Jurkat, Clone E6-1 (cell line): ENCODE measurements at places on chromosomes 13 and 19.

DNA sequence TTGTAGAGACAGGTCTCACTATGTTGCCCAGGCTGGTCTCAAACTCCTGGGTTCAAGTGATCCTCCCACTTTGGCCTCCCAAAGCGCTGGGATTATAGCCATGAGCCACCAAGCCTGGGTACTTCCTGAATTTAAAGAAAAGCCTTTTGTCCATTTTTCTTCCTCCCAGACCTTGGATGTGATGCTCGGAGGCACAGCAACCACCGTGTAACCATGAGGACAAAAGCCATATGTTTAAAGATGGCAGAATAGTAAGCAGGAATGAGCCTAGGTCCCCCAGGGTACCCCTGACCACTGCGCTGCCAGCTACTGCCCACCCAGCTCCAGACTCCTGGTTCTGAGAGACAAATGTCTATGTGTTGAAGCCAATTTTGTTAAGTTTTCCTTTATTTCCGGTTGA is 31.1 kb downstream of the ZC3H4 start:
- DNase-seq = no peak

- DNase-seq = no peak
Observed at GRCh38 chr19:51289635-51290034, 21.8 kb upstream of the IGLON5 start.

DNA sequence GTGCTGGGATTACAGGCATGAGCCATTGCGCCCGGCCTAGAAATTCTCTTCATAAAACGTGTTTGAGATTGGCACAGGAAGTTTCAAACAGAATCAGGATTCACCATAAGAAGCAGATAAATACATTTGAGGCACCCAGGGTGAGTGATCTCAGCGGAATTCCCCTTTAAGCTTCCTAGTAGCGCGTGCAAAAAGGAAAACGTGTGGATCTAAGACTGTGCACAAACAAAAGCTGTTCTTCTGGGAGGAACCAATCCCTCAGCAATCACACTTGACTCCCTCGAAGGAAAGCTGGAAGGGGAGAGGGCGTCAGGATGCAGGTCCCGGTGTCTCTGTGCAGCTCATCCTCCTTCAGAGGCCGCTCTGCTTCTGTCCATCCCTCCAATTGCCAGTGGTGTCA is 15.5 kb downstream of the MCF2L start:
- DNase-seq = no peak

DNA sequence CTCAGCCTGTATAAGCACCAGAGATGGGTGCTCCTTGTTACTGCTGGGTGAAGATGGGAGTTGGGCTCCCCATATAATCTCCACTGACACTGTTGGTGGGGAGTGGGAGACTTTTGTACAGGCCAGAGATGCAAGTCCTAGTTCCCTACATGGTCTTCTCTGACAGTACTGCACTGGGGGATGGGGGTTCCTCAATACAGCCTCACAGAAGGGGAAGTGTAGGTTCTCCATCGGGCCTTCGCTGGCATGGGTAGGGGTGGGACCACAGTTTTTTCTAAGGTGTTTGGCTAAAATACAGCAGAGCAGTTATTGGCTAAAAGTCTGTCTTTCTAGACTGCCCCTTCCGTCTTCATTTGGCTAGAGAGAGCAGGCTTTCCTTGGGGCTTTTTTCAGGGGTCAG is 167.2 kb upstream of the SERP2 start:
- no peak for DNase-seq

- DNase-seq = no peak
Observed at GRCh38 chr13:52878831-52879230, 30.4 kb upstream of the PCDH8 start.

- DNase-seq = no peak
Observed at GRCh38 chr13:113089693-113090414, 15.7 kb upstream of the F7 start.

DNA sequence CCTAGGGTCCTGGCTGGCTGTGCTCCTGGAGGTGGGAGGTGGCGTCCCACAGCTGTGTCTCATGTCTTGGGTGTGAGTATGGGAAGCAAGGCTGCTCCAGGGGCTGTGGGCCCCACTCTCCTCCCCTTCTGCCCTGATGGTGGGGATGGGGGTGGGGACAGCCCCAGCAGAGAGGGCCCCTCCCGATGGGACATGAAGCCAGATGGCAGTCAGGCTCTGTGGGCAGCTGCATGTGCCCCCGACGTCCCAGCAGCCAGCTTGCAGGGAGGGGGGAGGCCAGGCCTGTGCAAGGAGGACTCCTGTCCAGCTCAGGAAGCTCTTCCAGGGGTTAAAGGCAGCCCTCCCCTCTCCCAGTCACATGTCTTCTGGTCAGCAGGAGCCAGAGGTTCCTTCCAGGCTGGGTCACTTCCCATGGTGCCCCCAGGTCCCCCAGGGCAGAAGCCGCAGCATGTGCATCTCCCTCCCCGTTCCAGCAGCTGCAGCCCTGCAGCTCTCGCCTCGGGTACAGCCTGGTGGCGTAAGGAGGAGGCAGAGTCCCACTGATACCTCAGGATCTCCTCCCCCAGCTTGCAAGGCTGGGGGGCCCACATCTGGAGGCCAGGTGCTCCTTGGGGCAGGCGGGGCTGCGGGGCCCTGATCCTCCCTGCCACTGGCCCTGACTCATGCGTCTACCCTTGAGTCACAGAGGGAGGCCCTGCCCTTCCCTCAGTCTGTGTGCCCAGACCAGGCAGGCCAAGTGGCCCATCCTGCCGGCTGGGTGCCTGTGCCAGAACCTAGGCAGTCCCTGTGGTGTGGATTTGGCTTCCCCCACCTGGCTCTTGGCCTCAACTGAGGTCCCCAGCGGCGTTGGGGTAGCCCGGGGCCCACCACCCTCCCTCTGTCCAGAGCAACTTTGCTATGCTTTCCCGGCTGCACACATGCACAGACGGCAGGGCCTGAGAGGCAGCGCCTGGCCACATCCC is 13.0 kb downstream of the YIPF2 start:
- DNase-seq = no peak

DNA sequence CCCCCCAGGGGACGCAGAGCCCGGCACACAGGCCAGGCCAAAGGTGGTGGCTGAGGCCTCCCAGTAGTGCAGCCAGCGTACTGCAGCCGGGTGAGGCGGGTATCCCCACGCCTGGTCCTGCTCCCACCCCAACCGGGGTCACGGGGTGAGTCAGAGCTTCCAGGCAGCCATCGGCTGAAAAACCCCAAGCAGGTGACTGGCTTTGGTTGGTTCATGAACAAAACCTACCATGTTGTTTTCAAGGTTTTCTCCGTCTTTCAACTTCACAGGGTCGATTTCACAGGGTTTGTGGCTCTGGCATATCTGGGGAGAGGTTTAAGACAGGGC is 42.1 kb upstream of the C13orf46 start:
- no peak for DNase-seq

GRCh38 chr19:18263324-18264136 is 10.7 kb downstream of the IQCN start:
- no peak for DNase-seq

GRCh38 chr13:77065461-77066147 is 38.6 kb upstream of the FBXL3 start:
- DNase-seq = no peak

DNA sequence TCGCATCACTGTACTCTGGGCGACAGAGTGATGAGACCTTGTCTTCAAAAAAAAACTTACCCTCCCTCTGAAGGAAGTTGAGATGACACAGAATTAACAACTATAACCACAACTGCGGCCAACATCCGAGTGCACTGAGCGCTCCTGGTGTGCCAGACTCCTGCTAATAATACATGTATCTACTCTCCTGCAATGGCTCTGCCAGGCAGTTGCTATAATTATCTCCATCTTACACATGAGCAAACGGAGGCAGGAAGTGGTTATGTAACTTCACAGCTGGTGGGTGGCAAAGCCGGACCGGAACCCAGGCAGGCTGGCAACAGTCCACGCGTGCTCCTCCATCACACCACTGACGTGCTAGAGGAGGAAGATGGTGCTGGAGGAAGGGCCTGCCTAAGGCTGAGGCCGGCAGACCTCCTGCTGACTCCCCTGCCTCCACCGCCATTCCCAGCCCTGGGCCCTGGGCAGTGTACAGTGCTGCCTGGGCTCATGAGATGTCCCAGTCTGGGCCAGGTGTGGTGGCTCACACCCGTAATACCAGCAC is 12.6 kb downstream of the XRCC1 start:
- DNase-seq = peak; percentile 96

DNA sequence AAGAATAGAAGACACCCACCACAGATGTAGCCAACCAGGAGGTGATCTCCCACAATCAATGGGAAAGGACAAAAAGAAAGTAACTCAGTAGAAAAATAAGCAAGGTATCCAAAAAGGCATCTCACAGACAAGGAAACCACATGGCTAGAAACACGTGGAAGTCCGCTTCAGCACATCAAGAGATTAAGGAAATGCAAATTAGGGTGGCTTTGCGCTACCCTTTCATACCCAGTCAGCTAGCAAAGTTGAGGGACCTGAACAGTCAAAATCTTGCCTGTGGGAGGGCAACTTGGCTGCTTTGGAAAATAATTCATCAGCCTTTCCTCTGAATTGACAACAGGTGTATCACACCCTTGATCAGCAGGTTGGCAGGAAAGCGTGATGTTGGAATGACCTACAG is 11.6 kb upstream of the UQCR11 start:
- DNase-seq = no peak

DNA sequence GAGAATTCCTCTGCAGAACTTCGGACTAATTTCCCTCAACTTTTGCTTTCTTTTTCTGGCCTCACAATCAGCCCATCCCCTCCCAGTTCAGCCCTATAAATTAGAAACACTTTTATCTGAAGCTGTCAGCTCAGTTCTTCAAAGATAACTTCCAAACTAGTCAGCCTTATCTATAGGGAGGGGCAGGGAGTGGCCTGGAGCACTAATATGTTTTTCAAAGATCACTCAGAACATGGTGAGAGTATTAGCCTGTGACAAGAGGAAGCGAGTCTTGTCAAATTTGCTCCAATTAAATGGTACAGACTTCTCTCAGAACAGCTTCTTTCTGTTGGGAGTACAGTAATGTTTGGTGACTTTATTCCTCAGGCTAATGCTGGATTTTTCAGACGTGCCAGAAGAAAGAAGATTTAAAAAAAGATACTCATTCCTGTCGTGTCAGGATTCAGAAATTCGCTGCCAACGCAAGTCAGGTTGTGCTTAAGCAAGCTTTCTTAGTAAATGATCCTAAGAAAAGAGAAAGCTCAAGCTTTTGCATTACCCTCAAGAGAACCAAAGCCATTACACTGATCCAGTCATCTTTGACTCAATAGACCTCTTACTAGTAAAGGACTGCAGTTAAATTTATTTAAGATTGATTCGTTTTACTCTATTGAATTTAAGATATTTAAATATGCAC is 1033.6 kb downstream of the SLITRK5 start:
- no peak for DNase-seq

GRCh38 chr13:114024603-114025404 is 50.9 kb upstream of the C13orf46 start:
- no peak for DNase-seq

DNA sequence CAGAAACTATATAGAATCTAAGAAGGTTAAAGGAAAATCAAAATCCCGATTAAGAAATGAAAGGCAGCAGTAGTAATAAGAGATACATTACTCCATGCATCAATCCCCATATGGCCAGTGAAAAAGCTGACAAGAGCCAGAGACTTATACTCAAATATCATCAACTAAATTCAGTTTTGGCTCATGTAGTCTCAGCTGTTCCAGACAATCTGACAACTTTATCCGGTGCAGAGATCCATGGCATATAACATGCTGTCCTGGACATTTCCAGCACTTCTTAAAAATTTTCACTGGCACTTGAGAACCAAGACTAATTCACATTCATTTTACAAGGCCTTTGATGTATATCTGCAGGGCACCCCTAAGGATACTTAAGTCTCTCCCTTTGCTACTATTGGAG is 255.7 kb upstream of the KLHL1 start:
- DNase-seq = no peak

DNA sequence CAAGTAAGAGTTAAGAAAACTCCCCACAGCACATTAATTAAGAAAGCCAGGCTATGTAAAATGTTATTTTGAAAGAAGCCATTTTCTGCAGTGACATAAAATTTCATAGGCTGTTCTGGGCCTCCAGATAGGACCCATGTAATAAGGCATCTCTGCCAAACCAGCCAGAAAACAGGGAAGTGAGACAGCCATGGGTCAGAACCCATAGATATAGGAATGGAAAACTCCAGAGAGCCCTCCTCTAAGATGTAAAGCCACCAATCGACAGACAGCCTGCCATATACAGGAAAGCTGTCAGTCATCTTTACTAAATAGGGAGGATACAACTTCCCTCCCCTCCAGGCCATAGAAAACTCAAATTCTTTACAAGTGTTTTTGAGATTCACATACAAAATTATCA is 493.3 kb downstream of the COG6 start:
- DNase-seq = no peak

- DNase-seq = peak; percentile 95
Observed at GRCh38 chr19:48634424-48635262, 2.5 kb downstream of the DBP start.

DNA sequence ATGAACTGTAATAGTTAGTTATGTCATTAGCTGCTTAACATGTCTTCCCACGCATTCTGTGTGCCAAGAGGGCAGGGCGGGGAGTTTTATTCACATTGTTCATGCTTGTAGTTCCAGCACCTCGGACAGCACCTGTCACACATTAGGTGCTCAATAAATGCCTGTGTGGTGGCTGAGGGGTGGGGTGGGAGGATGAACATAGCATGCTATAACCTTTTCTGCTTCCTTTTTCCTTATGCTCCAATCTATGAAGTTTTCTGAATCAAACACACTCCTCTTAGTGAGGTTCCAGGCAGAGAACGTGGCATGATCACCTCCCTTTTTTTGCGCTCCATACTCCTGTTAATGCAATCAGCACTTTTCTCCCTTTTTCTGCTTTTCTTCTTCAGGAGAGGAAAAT is 15.8 kb upstream of the PTPRS start:
- no peak for DNase-seq

DNA sequence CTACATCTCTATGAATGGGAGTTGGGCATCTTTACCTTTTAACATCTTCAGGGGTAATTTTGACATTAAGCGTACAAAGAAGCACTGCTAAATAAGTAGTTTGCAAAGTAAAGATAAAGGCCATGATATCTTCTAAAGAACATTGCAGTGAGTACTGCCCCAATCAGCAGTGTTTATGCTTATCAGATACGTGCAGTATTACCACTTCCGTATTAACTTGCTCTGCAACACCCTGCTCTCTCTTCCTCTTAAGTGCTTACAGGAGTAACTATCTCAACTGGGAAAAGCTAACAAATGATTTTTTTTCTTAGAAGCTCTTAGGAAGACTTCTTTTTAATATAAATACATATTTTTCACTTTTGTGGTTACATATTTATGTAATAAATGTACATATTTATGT is 793.7 kb upstream of the SLC10A2 start:
- peak; percentile 75 for DNase-seq

- no peak for DNase-seq
Observed at GRCh38 chr13:113928685-113929627, 44.9 kb downstream of the C13orf46 start.

- DNase-seq = no peak
Observed at GRCh38 chr13:27975564-27976361, 6.6 kb upstream of the CDX2 start.

- DNase-seq = no peak
Observed at GRCh38 chr13:102495663-102496062, 93.8 kb upstream of the FGF14 start.

DNA sequence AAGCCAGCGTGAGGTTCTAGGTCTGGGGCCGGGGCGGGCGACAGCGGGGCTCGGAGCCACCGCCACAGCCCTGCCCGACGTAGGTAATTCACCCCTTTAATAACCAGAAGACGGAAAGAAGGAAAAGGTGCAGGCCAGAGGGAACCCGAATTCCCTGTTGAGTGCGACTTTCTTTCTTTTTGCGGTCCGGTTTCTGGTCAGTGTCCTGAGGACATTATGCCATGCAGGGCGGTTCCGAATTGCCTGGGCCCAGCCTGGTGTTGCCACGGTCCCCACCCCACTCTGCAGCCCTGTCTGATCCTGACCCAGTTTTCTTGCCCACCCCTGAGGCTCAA is 18.4 kb upstream of the TFDP1 start:
- no peak for DNase-seq
